ENCODE measurements at places on chromosomes 11 and 22. TPM values are rescaled to one million over a fixed set of nuclear protein-coding genes. Genes with fewer than 3 reads are reported as not detected.

Gene WNT11
- not detected for total RNA-seq

DNA sequence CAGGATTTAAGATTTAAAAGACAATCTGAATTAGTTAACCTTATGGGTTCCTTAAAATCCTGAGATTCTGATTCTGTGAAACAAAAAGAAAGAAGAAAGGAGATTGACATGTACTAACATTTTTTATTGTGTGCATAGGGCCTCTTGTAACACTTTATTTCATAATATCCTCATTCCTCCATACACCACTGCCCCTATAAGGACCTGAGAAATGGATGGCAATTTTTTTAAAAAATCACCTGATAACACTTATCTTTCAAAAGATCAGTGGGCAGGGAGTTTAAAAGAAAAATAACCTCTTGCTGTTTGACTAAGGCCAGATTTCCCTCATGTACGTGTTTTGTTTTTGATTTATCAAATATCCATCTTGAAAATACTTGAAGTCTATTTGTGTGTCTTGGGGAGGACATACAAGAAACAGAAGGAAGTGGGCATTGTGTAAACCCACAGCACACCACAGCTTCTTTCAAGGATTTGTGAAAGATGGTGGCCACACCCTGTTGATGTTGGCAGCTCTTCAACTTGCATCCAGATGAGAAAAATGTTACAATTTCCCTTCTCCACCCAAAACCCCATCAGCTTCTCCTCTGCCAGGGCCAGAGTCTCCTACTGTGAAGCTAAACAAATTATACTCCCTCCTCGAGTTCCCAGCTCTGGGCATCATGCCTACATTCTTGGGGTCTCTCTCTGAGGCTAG is 35.0 kb upstream of the MPEG1 start:
- DNase-seq: peak; percentile 28

DNA sequence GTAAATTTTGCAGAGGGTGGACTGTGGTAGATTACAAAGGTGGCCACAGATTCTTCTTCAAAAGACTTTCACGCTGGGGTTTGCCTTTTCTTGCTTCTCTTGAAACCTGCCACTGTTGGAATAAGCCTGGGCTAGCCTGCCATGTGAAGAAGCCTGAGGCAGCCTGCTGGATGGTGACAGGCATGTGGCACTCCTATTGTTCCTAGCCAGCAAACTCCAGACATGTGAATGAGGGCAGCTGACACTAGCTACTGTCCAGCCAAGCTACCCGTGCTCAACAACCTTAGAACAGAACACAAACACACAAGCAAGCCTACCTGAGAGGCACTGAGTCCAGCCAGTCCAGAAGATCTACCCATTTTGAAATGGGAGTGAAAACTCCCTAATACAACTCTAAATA is 322.7 kb upstream of the LARGE1 start:
- DNase-seq: no peak

DNA sequence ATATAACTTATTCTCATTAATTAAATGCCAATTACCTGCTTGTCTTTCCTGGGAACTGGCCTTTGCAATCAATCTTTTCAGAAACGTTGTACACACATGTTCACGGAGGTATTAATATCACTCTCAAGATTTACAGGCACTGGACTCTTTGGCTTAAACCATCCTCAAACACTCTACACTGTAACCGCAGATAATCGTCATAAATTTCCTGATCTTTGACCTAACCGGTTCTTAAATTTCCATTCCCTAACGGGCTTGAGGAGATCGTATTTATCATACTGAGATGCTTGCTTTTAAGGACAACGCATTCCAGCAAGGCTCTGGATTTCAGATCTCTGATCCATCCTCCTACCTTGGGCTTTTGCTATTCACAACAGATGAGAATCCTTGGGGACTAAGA is 72.8 kb downstream of the ARL14EP start:
- no peak for DNase-seq

DNA sequence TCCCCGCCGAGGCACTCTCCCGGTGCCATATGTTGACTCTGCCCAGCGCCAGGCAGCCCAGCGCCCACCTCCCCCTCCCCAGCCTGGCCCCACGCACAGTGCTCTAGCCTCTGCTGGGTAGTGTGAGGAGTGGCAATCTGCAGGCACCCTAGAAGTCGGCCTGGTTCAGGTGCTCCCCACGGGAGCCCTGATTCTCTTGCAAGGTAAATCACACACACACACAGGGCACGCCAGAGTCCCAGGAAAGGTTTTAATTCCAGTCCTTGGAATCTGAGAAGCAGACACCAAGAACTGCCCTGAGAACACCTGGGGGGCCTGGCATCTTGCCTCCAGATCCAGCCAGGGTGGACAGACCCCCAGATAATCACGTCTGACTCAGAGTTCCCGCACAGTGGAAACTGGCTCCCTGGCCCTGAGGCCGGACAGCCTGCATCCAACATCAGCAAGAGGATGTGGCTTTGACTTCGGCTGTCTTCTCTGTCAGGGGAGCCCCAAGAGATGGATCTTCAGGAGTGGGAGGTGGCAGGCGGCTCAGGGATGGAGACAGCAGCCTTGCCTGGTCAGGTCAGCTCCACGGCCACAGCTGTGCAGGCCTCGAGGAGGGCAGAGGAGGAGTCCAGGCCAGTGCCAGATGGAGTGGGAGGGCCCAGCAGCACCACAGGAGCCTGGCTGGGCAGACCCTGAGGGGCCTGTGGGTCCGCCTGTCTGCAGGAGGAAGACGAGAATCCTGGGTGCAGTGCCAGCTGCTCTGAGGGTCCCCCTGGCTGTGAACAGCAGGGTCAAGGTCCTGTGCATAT is 1.1 kb upstream of the RIN1 start:
- DNase-seq: no peak

Gene MMP8
- not detected for total RNA-seq

DNA sequence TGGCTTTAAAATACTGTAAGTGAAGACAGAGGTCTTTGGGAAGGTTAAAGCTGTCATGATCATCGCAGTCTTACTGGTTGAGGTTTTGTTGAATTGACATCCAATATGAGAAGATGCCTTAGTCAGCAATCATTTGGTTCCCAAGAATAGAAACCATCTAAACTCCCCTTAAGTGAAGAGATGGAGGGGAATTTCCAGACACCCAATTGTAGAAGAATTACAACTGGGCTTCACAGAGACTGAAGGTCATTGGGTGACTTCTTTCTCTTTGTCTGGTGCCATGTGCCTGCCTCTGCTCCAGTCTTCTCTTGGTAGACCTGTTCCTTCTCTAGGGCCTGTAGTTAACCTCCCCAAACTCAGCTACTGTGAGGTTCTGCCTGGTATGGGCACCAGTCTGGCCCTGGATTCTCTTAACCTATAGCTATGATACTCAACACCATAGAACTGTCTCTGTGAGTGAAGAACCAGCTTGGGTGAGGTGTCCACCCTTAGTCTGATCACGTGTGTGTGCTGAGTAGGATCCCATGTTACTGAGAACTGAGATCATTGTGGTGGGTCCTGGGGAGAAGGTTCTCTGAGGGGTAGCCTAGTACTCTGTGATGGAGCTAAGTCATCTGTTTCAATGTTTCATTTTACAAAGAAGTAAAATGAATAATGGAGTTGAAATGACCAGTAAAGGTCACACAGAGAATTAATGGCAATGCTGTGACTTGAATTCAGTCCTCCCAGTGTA is 182.5 kb downstream of the CSNK2A3 start:
- DNase-seq: no peak

DNA sequence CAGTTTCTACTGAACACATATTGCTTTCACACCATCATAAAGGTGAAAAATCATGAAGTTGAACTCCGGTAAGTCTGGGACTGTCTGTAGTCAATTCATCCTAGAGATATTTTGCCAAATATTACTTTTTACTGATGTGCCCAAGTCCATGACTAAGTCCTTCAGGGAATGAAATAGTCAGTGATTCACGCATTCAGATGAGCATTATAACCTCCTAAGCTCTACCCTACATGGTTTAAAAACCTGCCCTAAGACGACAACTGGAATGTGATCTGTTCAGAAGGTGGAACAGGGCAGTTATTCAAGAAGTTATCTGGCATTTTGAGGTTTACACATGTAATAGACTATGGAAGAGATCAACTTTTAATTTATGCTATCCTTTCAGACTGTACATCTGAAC is 125.6 kb downstream of the TRPC6 start:
- DNase-seq: no peak

Gene NELL1
- total RNA-seq: not detected

DNA sequence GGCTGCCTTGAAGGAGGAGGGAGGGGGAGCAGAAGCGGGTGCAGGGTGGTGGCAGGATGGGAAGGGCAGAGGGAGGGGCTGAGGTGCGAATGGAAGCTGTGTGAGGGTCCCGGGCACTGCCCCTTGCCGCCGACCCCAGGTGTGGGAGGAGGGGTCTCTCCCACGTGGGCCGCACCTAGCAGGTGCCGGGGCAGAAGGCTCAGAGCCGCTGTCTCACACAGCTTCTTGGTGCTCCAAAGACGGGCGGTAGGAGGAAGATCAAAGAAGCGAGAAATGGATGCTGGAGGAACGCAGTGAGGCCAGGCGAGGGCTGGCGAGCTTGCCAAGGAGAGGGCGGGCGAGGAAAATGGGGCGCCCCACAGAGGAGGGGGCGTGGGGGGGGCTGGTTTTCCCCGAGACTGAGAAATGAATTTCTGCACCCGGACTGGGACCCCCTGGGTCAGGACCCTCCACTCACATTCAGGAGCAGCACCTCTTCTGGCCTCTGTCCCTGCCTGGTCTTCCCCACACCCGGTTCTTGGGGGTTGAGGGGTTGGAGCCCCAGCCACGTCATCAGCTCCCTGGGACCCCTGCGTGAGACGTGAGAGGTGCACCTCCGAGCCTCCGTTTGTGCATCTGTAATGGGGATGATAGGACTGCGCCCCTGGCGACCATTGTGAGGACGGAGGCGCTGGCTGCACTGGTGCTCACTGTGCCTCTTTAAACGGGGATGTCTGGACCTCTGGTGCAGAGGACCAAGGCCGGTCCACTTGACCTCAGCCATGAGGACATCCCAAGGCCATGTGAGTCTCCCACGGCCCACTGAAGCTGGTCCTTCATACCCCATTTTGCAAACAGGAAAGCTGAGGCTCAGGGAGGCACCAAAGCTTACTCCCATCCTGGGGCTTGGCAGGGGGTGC is 16.8 kb downstream of the LSP1 start:
- no peak for DNase-seq

GRCh38 chr11:1916132-1916985 is 3.1 kb upstream of the TNNT3 start:
- no peak for DNase-seq

GRCh38 chr11:14783788-14784187 is 108.2 kb downstream of the CYP2R1 start:
- DNase-seq: no peak

GRCh38 chr11:77144196-77144856 is 16.3 kb downstream of the MYO7A start:
- no peak for DNase-seq

- no peak for DNase-seq
These were observed 195.1 kb upstream of the PLET1 start for GRCh38 chr11:112455791-112456190.

GRCh38 chr11:125053167-125053566 is 9.9 kb upstream of the SLC37A2 start:
- DNase-seq: no peak

DNA sequence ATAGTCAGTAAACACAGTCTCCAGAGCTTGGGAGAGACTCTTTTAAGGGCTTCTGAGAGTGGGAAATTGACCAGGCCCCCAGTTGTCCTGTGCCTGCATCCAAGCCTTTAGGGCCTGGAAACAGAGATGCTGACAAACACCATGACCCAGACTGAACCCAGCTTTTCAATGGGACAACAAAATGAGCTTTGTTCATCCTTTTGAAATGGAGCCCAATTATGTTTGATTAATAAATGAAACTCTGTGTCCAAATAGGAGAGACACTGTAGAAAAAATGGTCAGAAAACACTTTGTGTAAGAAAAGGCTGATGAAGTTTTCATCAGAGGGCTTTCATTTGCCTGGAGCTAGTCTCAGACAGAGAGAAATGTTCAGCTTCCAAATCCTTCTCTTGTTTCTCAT is 146.0 kb downstream of the RRAS2 start:
- DNase-seq: no peak

- no peak for DNase-seq
These were observed 2.9 kb upstream of the LRRC10B start for GRCh38 chr11:61505640-61506155.

Gene CRYAB
- total RNA-seq: 1.9 TPM

Gene CARNS1
- not detected for total RNA-seq

Gene DDI1
- not detected for total RNA-seq

- DNase-seq: no peak
These were observed 57.3 kb downstream of the OTOG start for GRCh38 chr11:17604201-17604914.

Data from Calu3 (cell line).